ENCODE measurements at places on chromosomes 7 and 10. TPM values are rescaled to one million over a fixed set of nuclear protein-coding genes. Genes with fewer than 3 reads are reported as not detected.

DNA sequence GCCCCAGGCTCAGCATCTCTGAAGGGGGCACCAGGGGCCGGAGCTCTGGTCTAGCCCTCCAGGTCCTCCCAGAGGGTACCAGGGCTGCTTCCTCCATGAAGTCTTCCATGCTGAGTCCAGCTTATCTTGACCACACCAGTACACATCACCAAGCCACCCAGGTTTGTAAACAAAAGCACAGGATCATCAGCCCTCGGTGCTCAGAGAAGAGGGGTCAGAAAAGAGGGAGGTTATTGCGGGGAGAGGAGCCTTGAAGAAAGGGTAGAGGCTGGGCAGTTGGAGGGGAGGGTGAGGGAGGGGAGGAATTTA, 23.9 kb downstream of the AQP1 start:
- DNase-seq: no peak

- DNase-seq: no peak
Observed at GRCh38 chr7:4689668-4690067, 7.6 kb downstream of the FOXK1 start.

GRCh38 chr10:84549368-84550165, 221.2 kb downstream of the CCSER2 start:
- DNase-seq: no peak

DNA sequence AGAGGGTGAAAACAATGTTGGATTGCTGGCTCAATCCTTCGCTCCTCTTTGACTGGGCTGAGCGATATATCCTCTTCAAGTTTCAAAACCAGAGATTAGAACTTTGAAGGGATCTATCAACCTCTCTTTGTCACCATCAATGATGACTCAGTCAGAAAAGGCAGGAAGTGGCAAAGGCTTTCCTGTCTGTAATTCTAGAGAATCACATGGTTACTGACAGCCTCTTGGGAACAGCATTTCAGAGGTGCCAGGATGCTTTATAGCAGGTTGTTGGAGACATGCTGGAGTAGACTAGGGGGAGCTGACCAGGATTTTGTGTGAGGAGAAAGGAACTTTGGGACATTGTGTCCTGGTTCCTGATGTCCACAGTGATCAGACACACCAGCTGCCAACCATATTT, 81.3 kb downstream of the PRKCQ start:
- DNase-seq: no peak

DNA sequence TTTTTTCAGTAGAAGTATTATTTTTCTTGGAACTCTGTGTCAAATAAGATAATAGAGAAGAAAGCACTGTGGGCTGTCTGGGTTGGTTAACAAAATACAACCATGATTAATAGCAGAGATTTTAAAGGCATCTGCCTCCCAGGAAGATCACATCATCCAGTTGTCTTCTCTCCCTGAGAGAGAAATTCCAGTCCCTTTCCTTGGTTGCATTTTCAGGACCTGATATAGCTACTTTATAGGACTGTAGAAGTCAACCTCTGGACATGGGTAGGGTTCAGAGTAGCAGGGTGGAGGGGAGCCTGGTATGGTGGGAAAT, 309.9 kb upstream of the IGFBP3 start:
- no peak for DNase-seq

DNA sequence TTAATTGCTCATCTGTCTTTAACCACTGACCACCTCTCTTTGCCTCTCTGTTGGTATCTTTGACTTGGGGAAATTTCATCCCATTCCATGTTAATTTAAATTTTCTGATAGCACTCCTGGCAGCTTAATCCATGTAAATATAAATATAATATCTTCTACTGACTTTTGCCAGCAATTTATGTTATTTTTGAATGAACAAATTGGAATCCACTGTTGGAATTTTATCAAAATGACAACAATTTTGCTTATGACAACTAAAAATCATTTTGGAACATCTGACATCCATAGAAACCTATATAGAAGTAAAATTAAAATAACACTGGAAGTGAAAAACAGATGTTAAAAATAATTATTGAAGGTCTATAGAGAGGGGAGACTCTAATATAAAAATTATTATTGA, 176.5 kb upstream of the AKR1E2 start:
- no peak for DNase-seq

- DNase-seq: no peak
Observed at GRCh38 chr10:96497391-96497790, 16.3 kb downstream of the TLL2 start.

DNA sequence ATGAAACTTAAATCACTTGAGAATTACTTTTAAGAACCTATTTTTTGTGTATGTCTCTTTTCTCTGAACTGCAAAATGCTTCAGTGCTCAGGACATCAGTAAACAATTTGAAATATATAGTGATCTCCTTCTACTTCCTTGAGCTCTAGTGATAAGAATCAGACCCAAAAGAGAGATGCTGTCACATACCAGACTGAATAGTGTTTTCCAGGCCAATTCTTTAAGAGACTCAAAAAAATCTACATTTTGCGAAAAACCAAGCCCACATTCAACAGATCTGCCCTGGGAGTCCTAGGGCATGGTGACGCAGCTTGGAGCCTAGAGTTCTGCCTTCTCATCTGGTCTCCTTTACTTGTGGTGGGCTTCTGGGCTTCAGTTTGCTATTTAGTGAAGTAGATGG, 72.1 kb upstream of the SLC13A1 start:
- no peak for DNase-seq

DNA sequence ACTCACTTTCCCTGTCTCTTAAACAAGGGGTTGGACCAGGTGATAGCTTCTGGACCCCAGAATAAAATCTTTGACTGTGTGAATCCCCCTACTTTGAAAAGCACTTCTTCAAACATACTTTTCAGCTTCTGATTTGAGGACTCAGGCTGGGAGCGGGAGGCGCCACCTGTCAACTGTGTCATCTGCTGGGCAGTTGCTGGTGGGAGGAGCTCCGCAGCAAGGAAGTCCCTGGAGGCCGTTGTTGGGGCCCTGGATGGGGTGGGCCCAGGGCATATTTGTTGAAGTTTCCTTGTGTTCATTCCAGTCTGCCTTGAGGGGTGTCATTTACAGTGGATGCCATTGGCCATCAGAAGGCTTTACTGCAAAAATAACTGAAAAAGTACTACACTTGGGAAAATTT, 197.7 kb downstream of the CCDC3 start:
- DNase-seq: no peak

DNA sequence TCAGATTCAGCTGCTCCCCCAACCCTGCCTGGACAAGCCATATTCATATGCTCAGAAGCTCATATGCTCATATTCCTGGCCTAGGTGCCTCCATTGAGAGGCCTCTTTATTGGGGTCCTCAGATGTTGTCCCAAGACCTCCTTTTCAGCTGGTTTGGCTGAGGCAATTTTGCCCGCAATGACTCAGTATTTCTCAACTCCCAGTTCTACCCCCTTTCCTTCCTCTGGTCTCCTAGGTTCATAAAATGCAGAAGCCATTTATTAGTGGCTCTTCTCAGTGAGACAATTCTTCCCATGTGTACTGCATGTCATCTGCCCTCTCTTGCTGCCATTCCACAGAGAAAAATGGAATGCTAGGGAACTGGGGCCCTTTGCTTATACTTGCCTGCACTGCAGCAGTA, 110.7 kb downstream of the INHBA start:
- DNase-seq: no peak

GRCh38 chr7:20198260-20198659, 18.9 kb downstream of the MACC1 start:
- no peak for DNase-seq

- no peak for DNase-seq
Observed at GRCh38 chr7:30912986-30913811, 1.5 kb downstream of the AQP1 start.

DNA sequence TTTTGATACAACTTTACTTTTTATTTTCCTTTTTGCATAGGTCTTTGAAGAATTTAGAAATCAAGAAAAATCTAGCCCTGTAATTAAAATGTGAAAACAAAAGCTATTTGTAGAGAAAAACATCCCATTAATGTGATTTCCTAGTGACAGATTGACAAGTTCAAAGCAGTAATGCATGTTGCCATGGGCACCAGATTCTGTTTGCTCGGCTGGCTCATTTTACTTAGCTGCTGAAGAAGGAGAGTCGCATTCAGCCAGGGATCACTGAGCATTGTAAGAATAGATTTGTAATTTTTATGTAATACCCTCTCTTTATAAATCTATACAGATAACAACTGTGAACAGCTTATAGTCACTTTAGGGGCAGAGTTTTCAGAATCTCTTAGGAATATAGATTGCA, 28.5 kb downstream of the DNAJB9 start:
- no peak for DNase-seq

The GLI3 gene
- 18.0 TPM for polyA plus RNA-seq

DNA sequence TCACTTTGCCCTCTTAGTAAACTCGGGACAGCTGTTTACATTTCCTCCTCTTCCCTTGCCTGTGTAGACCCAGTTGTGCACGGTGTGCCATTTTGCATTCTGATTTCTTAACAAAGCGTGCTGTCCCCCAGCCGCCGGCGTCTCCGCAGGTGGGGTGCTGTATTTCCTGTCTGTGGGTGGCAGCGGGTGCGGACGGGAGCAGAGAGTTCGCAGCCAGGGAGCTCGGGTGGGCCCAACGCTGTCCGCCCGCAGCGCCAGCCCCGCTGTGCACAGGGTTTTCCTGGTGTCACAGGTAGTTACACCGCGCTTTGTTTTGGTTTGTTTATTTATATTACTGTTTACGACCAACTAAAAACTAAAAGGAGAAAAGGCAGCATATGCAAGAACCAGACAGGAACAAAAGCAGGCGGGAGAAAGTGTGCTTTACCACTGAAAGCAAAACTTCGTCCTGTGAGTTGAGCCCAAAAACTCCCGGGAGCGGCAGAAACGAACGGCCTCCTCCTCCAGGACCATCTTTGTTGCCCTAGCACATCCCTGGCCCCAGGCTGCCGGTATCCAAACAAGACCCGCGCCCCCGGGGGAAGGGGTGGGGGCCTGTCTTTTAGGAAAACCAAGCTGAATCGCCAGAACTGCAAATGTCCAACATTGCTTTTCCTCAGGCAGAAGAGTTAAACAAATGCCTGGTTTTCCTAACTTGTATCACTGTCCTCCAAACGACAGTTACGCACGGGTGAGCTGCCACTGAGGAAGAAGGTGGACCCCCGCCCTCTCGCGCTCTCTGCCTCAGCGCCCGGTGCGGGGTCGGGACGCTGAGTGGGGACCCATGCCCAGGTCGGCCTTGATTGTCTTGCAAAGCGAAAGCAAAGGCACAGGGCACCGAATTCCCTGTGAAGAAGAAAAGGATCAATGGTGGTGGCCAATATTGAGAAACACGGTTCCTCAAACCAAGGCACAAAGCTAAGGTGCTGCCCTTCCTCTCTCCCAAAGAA, 45.9 kb upstream of the DRGX start:
- no peak for DNase-seq

DNA sequence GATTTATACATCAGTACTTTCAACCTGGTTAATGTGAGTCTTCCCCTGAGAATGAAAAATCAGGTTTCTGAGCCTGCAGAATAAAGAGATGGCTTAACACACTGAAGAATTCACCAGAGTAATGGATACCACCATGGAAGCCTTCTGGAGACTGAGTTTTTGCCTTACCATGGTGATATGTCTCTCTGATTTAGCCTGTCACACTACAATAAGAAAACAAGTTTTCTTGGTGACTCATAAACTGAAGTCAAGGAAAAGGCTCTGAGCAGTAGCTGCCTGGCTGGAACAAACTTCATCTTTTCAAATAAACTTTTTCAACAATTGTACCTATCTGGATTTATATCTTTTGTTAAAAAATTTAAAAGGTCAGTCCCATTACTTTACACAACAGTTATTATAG, 229.0 kb downstream of the PRPF18 start:
- DNase-seq: no peak

DNA sequence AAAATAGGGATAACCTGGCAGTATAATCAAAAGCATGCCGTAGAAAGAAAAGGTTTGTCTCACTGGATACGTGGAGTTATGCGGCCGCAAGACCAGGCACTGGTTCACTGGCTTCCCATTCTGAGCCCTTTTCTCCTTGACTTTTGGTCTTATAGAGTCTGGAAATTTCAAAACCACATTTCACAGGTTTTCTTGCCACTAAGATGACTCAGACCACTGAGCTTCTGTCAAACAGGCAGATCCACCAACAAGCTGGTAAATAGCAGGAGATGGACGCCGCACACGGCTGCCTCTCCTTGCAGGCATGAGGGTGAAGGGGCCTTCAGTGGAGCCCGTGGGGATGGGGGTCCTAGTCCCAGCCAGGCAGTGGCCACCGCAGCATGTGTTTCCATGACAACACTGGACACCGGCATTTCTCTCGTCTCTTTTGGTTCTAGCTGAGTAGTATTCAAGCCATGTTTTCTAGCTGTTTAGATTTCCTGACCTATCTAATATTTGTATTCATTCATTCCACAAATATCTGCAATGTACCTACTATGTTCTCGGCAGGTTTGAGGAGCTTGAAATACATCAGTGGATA, 55.5 kb downstream of the KLF6 start:
- no peak for DNase-seq

DNA sequence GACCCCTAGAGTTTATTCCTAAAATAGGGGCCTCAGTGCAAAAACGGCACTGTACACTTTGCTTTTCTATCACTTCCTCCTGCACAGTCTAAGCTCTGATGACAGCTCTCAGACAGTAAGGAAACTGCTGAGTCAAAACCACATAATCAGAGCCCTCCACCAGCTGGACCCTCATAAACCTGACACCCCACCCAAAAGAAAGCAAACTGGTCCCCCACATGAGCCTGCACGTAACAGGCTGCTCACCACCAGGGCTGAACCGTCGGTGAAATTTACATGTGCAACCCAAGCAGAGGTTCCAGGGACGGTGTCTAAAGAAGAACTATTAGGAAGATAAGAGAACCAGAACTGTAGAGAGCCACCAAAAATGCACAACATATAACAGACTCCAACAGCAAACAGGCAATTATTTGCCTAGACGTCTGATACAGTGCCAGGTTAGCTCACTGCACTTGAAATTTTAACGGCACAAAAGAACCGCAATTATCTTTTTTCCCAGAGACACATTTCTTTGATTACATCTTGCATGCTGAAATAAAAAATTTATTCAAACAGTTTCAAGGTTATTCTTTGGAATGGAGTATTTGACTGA, 19.6 kb downstream of the SGMS1 start:
- DNase-seq: no peak

All from ovary (tissue), 10 donors.